ENCODE measurements at places on chromosomes 13 and 19.

DNA sequence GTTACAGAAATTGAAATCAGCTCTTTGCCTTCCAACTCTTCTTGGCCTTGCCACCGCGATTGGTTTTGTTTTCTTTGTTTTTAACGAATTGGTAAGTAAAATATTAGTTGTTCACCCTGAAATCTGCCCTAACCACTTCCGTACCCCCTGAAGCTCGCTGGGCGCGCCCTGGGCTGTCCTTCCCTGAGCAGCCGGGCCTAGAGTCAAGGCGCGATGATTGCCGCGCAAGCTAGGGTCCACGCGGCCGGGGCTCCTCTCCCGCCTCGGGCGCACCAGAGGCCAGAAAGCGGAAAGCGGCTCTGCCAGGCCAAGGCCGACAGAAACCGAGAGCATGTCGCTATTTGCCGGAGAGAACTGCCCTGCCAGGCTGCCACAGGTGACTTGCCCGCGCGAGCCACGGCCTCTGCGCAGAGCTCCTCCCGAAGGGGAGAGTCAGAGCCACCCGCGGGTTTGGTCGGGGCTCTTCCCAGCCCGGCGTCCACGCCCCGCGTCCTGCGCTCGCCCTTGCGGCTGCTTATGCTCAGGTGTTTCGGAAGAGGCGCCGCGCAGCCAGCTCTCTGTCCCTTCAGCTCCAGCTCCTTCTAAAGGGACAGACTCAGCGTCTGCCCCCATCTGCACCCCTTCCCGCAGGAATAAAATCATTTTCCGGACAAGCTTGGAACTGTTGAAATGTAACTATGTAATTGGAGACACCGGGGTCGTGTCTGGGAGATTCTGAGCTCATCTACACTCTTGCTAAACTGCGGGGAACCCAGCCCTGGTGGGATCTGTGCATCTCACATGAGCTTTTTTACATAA is 6.6 kb upstream of the CDX2 start:
- DNase-seq, result no peak

DNA sequence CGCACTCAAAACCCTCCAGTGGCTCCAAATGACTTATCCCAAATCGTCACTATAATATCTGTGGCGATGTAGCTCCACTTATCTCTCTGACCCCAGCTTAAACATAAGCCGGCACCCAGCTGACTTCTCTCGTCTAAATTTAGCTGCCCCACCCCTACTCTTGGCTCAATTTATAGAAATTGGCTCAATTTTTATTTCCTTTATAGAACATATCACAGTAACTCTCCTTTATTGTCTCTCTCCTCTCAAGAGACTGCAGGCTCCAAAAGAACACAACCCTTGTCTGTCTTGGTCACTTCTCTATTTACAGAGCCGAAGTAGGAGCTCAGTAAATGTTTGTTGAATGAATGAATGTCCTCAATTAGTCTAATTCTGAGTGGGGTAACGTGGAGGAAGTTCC is 805 bp downstream of the ZNF784 start:
- DNase-seq, result no peak

- peak; percentile 93 for DNase-seq
These were observed 6.6 kb upstream of the EML2 start for GRCh38 chr19:45645631-45646344.

- DNase-seq, result no peak
These were observed 377.0 kb downstream of the OLFM4 start for GRCh38 chr13:53405616-53406015.

DNA sequence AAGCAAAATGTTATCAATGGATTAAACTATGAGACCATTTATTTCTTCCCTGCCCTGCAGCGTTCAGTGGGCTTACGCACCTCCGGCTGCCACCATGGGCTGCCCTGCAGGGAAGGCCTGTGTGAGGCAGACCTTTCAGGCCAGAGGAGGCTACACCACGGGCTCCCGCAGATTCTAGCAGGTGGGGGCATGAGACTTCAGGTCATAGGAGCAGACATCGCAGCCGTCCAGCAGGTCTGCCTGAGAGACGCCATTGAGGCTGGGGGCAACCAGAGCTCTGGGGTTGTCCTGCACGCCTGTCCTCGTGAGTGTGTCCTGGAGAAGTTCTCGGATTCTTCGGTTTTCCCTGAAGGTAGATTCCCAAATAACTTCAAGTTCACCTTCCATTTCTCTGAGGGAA is 9.4 kb upstream of the SLC7A9 start:
- peak; percentile 46 for DNase-seq

DNA sequence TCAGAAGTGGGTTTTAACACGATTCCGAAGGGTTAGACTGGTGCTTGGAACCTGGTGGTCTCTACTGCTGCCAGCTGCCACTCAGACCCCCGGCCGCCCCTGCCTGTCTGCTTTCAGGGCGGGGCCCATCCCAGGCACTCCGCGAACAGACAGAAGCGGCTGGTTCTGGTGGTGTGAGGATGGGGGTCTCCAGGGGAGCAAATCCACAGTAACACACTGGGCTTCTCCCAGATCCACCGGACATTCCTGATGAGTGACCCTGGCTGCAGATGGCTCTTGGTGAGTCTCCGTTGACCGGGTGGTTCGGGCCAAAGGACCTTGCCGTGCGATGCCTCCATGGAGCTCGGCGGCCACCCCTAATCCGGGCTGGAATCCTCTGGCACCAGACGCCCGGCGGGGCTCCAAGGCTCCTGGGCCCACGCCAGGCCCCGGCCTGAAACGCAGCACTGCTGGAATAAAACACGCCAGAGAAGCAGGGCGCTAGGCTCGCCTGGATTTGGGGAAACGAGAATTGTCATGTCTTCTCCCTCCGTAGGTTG is 2.1 kb upstream of the PTBP1 start:
- no peak for DNase-seq

DNA sequence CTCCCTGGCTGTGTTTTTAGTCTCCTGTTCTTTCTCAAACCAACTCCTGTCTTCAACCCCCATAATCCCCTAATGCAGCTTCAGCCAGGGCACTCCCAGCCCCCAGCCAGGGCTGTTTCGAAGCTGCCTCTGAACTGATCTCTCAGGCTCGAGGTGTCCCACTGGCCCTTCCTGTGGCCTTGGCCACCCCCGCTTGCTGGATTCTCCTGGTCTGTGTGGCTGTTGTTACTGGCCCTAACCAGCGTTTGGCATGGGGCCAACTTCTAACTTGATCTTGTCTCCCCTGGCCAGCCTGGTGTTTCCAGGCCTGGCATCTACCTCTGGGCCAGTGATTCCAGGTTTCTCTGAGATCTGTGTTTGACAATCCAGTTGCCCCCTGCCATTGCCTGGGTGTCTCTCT is 11.0 kb downstream of the XAB2 start:
- no peak for DNase-seq

GRCh38 chr13:111620166-111620565 is 299.7 kb downstream of the TEX29 start:
- DNase-seq, result no peak

DNA sequence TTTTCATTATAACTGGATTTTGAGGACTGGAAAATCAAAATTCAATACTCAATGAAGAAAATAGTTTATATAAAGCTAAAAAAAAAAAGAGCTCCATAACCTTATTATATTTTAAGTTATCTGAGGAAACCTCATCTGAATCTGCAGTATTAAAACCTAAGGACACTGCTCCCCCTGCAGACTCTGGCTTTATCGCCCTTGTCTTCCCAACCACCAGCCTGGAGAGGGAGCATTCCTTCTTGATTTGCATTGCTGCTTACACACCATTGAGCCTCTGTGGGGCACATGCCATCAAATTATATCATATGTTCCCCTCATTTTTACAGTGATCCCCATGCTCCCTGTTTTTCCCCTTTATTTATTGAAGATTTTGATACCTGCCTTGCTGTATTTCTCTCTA is 871.4 kb upstream of the GPC6 start:
- no peak for DNase-seq

DNA sequence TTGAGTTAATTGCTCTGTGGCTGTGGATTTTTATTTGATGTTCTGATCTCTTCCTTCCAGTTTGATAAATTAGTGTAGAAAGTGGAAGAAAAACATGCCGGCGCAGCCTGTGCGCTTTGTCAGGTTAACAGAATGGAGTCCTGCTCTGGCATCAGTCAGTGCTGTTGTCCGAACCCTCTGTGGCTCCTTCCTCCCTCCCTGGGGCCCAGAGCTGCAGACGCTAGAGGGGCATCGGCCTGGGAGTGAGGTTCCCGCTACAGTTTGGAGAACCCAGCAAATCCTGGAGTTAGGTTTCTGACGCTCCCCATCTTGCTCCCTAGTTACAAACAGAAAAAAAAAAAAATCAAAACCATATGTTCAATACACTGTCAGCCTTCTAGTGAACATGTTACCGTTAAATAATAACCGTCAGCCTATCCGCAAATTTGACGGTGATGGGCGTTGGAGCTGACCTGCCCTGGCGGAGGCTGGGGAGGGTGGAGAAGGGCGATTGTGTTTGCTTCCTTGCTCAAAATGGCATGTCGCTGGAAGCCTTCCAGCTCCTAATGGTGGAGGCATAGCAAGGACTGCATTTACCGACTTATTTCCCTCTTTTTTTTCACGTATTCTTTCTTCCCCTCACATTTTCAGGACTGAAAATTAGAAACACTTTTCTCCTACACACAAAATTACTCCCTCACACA is 13.6 kb downstream of the MBNL2 start:
- no peak for DNase-seq

GRCh38 chr19:52963247-52963618 is 552 bp upstream of the ZNF816 start:
- no peak for DNase-seq

GRCh38 chr13:73593199-73593765 is 534.5 kb downstream of the KLF5 start:
- DNase-seq, result no peak

DNA sequence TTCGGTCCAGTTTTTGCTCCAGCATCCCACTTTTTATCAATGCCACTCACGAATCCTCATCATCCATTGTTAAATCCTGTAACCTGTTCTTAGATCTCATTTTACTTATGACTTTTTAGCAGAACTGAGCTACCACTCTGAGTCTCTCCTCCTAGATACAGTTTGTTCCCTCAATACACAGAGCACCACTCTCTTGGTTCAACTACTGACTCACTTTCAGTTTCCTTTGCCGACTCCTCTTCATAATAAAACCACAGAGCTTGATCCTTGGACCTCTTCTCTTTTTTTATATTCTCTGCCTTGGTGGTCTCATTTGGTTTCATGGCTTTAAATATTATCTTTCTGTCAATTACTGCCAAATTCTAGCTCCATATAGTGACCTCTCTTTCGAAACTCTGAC is 150.3 kb downstream of the SLITRK5 start:
- no peak for DNase-seq

DNA sequence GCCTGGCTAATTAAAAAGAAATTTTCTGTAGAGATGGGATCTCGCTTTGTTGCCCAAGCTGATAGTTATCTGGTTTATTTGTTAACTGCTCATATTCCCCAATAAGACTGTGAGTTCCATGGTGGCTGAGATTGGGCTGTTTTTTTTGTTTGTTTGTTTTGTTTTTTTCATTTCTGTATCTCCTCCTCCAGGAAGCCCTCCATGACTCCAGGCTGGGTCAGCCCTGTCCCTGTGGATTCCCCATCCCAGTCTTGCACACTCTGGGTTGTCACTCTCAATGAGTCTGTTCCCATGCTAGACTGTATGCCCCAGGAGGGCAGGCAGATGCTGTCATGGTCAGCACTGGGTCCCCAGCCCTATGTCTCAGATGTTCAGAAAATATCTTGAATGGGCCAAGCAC is 2.9 kb downstream of the EML2 start:
- no peak for DNase-seq

GRCh38 chr13:50576156-50576555 is 267.3 kb downstream of the DLEU7 start:
- no peak for DNase-seq

GRCh38 chr13:91540158-91540736 is 141.8 kb downstream of the GPC5 start:
- no peak for DNase-seq

- peak; percentile 11 for DNase-seq
These were observed 2.4 kb downstream of the CD320 start for GRCh38 chr19:8305798-8306197.

DNA sequence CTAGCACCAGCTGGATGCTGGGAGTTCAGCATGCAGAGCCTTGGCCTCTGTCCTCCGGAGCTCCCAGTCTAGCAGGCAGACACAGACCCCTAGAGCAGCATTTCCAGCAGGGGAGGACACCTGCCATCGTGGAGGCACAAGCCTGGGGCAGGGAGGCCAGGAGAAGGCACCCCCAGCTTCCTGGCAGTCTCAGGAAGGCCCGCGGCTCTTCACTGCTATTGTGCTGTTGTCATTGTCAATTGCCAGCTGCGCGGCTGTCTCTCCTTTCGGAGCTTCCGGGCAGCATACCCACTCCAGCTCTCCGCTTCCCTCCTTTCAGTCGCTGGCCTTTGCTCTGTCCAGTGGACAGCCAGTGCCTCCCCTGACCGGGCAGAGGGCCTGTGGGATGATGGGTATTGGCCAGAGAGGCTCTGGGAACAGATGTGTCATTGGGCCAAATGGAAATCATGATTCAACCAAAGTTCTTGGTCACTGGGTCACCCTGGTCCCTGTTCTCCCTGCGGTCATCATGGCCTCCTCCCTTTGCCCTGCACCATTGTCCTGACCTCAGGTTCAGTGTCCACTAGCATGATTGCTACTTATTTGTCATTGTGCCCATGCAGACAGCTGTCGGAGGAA is 93.0 kb downstream of the SLC7A1 start:
- no peak for DNase-seq

GRCh38 chr19:38019396-38019724 is 112.4 kb downstream of the SIPA1L3 start:
- no peak for DNase-seq

DNA sequence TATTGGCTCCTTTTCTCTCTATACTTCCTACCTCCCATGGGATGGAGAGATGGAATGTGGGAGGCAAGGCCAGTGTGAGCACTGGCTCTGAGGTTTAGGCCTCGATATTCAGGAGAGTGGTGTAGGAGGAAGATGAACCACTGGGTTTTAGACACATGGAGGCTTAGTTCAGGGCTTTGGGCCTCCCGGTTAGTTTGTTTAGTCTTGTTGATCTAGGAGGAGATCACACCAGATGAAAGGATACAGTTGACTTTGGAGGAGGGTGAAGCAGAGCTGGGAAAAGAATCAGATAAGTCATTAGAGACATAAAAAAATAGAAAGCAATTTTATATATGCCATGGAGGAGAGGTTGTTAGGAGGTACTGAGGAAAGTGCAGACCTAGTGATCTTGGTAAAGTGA is 30.9 kb downstream of the RNASEH2B start:
- no peak for DNase-seq

DNA sequence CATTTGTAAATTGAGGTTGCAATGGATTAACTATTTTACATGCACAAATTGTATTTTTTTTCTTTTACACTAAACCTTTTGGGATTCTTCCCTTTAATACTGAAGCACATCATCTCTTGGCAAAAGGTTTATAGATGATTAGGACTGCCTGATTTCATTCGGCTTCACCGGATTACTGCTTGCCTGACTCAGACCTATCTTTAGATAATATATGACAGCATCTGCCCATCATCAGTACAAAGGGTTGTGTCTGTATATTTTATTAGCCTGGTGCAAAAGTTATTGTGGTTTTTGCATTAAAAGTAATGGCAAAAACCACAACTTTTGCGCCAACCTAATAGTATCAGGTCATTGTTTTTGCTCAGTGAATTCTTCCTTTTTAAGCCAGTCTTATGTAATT is 316.2 kb upstream of the HTR2A start:
- DNase-seq, result no peak

- no peak for DNase-seq
These were observed 1237.4 kb downstream of the UQCRFS1 start for GRCh38 chr19:27975419-27976005.
